ENCODE measurements at places on chromosomes 16 and 17.

DNA sequence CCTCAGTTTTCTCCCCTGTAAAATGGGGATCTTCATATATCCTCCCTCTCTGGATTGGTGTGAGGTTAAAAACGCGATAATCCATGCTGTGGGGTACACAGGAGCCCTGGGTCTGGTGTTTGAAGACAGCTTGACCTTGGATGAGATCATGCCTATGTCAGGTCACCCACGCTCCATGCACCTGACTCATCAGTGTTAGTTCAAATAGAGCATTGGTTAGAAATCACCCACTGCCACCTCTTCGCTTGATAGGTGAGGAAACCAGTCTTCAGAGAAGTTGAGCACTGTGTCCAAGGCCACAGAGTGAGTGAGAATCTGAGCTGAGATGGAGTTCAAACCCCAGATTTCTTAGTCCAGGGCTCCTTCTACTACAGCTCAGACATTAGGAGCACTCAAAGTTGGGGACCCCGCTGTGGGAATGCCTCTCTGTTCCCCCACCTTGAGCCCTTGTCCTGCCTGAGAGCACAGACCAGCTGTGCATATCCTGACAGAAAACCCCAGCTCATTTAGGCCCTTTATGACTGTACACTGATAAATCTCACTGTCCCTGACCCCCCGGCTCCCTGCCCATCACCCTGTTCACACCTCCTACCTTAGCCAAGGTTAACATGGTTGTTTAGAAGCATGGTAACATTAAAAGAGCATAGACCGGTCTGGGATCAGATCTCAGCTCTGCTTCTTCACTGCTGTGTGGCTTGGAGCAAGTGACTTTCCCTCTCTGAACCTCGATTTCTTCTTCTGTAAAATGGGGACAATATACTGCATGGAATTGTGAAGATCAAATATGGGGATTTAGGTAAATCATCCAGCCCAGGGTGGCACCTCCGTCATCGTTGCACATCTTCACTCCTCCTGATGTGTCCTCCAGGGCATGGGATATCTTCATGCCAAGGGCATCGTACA lies 22.4 kb upstream of the LGALS9 start:
- DNase-seq = no peak

DNA sequence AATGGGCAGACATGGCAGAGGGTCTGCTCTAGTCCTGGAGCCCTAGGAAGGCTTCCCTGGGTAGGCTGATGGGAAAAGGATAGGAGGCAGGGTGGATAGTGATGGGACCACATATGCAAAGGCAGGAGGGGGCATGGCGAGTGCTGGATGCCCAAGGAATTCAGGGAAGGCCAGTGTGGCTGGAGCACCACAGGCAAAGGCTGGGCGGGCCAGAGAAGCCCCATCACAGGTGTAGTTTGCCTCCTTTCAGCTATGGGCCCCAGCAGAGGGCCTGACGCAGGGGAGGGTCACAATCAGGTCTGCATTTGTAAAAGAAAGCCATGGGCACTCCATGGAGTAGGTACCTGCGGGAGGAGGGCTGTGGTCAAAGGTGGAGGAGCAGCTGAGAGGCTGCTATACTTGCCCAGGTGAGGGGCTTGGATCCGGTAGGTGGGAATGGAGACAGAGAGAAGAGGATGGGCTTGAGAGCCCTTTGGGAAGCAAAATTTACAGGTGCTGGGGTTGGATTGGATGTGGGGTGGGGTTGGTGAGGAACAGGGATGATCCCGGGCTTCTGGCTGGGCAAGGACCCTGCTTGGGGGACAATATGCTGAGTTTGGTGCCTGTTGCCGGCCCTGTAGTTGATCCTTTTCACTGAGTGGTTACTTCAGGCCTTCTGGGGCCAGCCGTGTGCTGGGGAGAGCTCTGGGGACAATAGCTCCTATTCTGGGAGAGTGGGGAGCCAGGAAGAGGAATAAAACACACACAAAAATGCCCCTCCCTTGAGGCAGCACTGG lies 6.5 kb upstream of the COL1A1 start:
- peak; percentile 12 for DNase-seq

- no peak for DNase-seq
These were observed 360.3 kb upstream of the KIF2B start for GRCh38 chr17:53462393-53462811.

- no peak for DNase-seq
These were observed 26.1 kb upstream of the AMZ2 start for GRCh38 chr17:68221786-68222185.

DNA sequence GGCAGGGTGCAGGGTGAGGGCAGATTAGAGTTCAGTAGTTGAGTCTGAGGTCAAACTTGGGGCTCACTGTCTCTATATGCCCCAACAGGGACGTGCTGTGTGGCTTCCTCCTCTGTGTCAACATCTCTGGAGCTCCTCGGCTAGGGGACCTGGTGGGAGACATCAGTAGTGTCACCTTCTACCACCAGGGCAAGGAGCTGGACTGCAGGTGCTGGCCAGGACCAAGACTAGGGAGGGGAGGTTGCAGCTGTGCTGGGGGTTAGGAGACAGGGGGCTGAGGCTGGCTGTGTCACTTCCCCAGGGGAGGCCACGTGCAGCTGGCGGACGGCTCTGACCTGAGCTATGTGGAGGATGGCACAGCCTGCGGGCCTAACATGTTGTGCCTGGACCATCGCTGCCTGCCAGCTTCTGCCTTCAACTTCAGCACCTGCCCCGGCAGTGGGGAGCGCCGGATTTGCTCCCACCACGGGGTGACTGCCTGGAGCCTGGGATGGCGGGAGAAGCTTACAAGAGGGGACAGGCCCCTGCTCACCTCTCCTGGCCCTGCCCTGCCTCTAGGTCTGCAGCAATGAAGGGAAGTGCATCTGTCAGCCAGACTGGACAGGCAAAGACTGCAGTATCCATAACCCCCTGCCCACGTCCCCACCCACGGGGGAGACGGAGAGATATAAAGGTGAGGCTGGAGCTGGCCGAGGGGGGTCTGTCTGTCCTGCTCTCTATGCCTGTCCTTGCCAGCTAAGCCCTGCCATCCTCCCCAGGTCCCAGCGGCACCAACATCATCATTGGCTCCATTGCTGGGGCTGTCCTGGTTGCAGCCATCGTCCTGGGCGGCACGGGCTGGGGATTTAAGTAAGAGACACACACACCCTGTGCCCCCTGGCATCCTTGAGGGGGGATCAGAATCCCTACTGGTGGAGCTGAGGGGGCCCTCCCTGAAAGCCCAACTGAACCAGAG lies 18.9 kb downstream of the ADAM11 start:
- no peak for DNase-seq

DNA sequence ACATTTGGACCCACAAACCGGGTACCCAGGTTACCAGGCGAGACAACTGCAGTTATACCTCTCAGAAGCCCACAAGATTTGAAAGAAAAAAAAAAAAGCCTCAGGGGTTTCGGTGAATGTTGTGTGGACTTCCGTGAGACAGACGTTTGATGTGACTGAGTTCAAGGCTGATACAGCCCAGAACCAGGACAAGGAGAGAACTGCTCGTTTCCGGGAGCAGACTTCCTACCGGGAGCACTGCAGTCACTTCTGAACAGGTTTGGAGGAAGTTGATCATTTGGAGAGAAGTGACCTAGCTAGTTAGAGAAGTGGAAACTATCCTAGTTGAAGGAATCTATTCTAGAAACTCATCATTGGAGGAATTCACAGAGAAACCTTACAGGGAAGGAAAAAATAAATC lies 847 bp downstream of the CKLF start:
- DNase-seq = no peak

- no peak for DNase-seq
These were observed 408.6 kb downstream of the SOX9 start for GRCh38 chr17:72529386-72529785.

GRCh38 chr17:66300956-66301355 lies 1.5 kb upstream of the PRKCA start:
- DNase-seq = no peak

DNA sequence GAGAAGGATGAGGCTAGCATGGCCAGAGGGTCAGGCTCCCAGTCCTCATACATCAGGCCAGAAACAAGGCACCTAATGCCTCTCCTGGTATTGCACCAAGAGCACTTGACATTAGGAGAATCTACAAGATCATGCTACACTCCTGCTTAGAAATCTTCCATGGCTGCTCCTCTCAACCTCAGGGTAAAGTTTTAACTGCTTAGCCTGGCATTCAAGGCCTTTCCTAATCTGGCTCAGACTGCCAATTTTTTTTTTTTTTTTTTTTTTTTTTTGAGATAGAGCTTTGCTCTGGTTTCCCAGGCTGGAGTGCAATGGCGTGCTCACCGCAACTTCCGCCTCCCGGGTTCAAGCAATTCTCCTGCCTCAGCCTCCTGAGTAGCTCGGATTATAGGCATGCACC lies 8.2 kb downstream of the PIP4K2B start:
- no peak for DNase-seq

DNA sequence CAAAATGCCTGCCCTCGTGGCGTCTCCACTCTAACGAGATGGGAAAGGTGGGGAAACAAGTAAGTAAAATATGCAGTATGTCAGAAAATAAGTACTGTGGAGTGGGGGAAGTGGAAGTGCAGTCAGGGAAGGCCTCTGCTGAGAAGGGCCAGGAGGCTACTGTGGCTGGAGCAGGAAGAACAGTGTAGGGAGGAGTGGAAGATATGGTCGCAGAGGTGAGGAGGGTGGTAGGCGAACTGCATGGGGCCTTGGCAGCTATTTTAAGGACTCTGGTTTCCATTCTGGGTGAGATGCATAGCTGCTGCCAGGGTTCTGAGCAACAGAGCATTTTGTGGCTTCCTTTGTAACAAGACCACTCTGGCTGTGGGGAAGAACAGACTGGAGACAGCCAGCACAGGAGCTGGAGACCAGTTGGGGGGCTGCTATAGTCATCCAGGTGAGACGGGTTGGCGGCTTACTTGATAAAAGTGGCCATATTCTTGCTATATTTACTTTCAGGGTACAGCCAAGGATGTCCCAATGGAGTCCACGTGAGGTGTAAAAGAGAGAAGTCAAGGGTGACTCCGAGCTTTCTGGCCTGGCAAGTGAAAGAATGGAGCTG lies 42.6 kb downstream of the CYTH1 start:
- no peak for DNase-seq

- no peak for DNase-seq
These were observed at the start of gene SPEM1 for GRCh38 chr17:7419819-7420610. TSS of gene SPEM1 (plus strand) at chr17:7420324. CDS start at chr17:7420385, 61 bp downstream.

- DNase-seq = no peak
These were observed 48.4 kb downstream of the AKAP1 start for GRCh38 chr17:57133486-57133885.

GRCh38 chr16:85206472-85207356 lies 94.4 kb upstream of the CIBAR2 start:
- peak; percentile 85 for DNase-seq

GRCh38 chr17:12963505-12963904 lies 54.3 kb downstream of the ELAC2 start:
- no peak for DNase-seq

DNA sequence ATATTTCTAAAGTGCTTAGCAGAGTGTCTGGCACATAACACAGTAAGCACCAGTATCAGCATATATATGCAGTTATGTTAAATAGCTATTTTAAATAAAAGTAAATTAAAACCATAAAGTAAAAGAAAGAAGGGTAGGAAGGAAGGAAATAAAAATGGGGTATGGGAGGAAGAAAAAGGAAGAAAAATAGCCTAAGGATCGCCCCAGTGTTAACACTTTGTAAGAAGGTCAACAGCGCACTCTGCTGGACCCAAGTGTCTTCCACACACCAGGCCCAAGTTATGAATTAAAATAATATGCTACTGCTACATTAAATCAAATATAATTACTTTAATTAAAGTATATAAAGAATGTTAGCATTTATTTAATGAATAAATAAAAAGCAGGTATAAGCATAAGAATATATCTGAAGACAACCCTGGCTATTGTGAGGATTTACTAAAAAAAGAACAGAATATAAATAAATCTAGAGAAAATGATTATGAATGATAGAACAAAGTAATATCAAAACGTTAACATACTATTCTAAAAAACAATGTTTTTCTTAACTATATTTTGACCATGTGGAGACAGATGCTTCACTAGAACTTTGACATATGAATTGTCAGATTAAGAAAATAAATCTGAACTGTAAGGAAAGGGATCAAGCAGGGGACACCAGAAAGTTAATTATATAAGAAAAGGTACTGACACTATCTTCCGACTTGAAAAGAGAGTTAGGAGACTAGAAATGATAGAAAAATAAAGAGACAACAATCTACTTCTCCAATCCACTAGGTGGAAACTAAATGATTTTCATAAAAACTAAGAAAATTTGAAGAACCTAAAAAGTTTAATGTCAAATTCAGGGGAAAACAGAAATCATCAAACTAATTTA lies 25.9 kb downstream of the BRIP1 start:
- peak; percentile 16 for DNase-seq

- no peak for DNase-seq
These were observed 145.0 kb upstream of the HS3ST4 start for GRCh38 chr16:25546791-25547190.

GRCh38 chr17:78680436-78680835 lies 101.6 kb downstream of the CYTH1 start:
- no peak for DNase-seq

DNA sequence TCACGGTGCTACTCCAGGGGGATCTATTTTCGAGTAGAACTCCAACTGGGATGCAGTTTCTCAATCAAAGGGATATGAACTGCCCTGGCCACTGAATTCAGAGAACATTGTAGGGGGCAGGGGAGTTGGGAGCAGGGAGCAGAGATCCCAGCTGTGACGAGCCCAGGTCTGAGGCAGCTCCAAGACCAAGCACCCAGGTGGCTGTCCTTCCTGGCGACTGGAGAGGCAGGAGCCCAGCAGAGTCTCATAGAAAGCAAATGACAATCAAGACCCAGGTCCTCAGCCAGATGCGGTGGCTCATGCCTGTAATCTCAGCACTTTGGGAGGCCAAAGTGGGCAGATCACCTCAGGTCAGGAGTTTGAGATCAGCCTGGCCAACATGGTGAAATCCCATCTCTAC lies 60.1 kb downstream of the TK2 start:
- DNase-seq = peak; percentile 23

GRCh38 chr16:69111876-69112230 lies 6.4 kb downstream of the HAS3 start:
- no peak for DNase-seq

DNA sequence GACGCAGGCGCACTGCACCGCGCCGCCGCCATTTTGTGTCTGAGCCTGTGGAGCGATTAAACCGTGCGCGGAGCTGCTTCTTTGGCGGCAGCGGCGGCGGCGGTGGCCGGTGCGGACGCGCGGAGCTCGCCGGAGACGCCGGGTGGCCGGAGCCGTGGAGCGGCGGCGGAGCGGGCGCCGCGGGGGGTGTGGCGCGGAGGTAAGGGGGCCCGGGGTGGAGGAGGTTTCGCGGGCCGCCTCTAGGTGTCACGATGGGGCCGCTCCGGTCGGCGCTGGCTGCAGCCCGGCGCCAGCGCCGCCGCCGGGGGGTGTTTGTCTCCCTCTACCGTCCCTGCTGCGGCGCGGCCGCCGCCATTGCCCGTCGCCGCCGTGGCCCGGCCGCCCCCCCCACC lies at the start of gene CTCF:
Gene CTCF, plus strand, starts transcription at position 1 of the 392 bp plus-strand sequence. CDS start 48,307 bp downstream, outside the sequence.
- peak; percentile 83 for DNase-seq

- no peak for DNase-seq
These were observed 452.1 kb downstream of the WWOX start for GRCh38 chr16:78551487-78552085.

- no peak for DNase-seq
These were observed 7.9 kb upstream of the ALDH3A1 start for GRCh38 chr17:19755821-19756510.

Data from ovary (tissue), 10 donors.